ENCODE measurements at places on chromosomes 1 and 21.

GRCh38 chr1:213821175-213821942 is 166.4 kb upstream of the PROX1 start:
- DNase-seq: no peak

GRCh38 chr1:192552760-192553191 is 22.8 kb upstream of the RGS1 start:
- DNase-seq: no peak

- peak; percentile 2 for DNase-seq
Observed at GRCh38 chr1:95984798-95985374, 736.7 kb upstream of the PTBP2 start.

GRCh38 chr1:19341201-19342061 is 29.3 kb downstream of the SLC66A1 start:
- DNase-seq: peak; percentile 69

- no peak for DNase-seq
Observed at GRCh38 chr1:3711780-3712451, 40.3 kb upstream of the CCDC27 start.

- DNase-seq: no peak
Observed at GRCh38 chr1:26287033-26287711, 7.3 kb downstream of the SH3BGRL3 start.

GRCh38 chr1:247164694-247165093 is 7.1 kb downstream of the ZNF124 start:
- DNase-seq: no peak

- peak; percentile 94 for DNase-seq
Observed at GRCh38 chr1:209850342-209850979, 22.7 kb downstream of the UTP25 start.

GRCh38 chr1:109726728-109727373 is 14.0 kb downstream of the GSTM3 start:
- no peak for DNase-seq

GRCh38 chr1:37537378-37537777 is 16.7 kb downstream of the SNIP1 start:
- no peak for DNase-seq

GRCh38 chr1:53728702-53729455 is 10.1 kb downstream of the GLIS1 start:
- DNase-seq: no peak

DNA sequence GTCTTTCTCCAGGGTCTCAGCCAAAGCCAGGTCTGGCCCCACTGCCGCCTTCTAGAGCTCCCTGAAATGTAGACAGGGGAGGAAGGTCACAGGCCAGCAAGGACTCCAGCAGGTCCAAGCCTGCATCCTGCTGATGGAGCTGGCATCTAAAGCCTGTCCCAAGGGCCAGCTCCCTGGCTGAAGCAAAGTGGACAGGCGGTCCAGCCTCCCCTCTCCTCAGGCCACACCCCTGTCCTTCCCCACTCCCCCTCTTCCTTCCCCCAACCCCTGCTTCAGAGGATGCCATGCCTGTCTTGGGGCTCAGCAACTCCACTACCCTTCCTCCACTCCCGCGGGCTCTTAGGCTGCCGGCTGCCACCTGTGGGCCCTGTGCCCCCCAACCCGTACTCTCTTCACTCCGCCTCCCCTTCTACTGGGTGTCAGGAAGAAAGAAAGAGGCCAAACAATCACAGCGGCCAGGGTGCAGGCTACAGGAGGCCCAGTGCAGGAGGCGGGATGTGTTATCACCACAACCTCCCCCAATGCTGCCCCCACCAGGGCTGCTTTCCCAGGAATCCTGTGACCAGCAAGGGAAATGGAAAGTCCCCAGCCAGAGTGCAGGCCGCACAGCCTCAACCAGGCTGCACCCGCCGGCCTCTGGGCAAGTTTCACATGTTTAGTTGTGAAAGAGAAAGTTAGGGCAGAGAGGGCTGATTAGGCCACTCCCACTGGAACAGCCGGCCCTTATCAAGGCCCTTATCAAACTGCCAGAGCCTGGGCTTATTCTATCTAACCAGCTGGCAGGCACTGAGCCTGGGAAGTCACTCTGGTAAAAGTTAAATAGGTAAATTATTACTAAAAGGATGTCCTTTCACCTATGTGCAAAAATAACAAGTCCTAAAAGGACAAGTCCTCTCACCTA is 34.1 kb downstream of the ACOT7 start:
- DNase-seq: no peak

DNA sequence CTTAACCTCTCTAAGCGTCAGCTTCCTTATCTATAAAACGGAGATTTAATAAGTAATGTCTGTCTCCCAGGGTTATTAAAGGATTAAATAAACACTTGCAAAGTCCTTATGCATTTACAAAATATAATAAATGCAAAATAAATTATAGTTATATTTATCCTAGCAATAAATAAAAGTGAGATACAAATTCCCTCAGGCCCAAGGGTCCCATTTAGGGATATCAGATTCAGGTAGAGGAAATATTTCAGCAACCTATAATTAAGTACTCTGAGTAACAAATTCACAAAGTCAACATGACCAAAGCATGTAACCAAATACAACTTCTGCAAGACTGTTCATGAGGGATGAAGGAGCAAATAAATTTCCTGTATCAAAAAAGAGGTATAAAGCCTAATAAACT is 17.9 kb downstream of the NVL start:
- peak; percentile 6 for DNase-seq

GRCh38 chr1:46187106-46187869 is 10.9 kb downstream of the POMGNT1 start:
- DNase-seq: peak; percentile 95

DNA sequence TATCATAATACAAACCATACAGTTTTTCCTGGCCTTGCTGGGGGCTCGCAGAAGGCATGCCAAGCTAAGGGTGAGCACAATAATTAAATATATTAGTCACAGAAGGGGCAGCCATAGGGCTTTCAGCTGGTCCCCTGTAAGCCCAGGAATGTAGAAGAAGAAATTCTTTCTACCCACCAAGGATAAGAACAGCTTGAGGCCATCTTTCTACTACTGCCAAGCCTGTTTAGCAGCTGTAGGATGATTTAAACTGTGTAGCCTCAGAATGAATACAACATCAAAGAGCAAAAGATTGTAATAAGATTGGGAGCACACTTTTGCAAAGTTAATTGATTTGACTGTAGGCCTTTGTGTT is 171.5 kb downstream of the LRRC7 start:
- DNase-seq: no peak

DNA sequence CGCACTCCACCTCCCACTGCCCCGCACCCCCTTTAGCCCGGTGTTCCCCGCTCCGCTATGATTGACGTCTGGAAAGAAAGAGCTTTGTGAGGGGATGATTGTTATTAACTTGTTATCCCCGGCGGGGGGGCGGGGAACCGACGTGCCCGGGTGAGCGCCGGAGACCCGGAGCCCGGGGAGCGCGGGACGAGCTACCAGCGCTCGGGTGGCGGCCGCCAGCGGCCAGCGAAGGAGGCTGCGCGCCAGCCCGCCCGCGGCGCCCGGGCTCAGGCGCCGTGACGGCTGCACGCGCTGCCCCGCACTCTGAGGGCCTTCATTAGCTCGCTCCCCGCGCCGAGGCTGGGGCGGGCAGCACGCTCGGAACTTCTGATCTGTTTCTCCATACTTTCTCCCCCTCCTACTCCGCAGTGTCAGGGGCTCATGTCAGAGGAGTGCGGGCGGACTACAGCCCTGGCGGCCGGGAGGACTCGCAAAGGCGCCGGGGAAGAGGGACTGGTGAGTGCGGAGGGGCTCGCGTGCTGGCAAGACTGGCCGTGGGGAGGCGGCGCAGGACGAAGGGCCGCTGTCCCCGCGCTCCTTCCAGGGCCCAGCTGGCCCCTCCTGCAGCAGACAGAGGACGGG is 2.1 kb downstream of the LHX8 start:
- peak; percentile 75 for DNase-seq

DNA sequence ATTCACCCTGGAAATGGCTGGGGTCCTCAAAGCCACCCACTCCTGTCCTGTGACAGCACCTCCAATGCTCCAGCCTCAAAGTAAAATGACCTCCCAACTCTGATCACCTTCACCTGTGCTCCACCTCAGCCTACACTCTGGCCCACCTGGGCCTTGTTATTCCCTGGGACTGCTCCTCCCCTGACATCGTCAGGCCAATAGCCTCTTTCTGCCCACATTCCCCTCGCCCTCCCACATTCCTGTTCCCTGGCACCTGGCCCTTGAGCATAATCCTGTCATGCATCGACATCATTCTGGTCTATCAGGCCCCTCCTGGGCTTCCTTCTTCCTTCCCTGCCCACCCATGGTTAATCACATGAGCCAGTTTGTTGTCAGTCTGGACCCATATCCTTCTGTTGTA is 13.2 kb upstream of the BCAR3 start:
- no peak for DNase-seq

DNA sequence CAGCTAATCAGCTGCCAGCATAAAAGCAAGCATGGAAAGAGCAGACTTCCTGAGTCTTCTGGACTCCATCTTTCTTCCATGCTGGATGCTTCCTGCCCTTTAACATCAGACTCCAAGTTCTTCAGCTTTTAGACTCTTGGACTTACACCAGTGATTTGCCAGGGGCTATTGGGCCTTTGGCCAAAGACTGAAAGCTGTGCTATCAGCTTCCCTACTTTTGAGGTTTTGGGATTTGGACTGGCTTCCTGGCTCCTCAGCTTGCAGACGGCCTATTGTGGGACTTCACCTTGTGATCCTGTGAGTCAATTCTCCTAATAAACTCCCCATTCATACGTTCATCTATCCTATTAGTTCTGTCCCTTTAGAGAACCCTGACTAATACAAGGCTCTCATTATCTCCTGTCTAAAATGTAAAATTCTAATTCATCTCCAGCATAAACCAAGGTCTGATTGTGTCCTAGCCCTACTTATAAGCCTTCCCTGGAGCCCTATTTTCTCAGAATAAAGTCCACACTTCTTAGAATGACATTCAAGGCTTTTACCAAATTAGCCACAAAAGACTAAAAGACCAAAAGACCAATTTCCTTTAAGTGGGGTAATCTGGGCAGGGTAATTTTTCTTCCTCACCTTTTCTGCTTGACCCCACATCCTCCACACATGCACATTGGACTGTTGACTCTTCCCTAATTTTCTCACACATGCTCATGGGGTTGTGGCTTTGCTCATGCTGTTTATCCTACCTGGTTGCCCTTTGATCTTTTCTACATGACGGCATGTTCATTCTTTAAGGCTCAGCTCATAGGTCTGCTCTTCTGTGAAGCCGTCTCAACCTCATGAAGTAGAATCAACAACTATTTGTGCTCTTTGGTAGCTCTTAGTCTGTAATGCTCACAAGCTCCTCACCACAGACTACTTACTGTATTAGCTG is 18.1 kb upstream of the ENAH start:
- DNase-seq: no peak

DNA sequence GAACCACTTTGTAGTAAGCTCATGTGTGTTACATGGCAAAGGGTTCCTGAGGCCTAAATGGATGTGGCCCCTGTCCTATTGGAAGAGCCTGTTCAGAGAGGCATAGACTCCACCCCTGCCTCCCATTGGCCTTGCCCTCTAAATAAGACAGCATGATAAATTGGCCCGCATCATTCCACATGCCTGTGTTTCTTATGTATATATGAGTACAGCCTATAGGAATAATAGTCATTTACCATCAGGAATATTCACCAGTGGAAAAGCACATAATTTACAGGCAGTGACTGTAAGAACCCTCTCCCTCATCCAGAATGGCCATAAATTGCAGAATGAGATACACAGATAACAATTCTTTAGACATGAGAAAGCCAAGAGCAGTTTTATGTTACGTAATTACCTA is 519.5 kb upstream of the DAB1 start:
- DNase-seq: no peak

GRCh38 chr1:232367293-232367692 is 262.6 kb downstream of the SIPA1L2 start:
- DNase-seq: peak; percentile 36

DNA sequence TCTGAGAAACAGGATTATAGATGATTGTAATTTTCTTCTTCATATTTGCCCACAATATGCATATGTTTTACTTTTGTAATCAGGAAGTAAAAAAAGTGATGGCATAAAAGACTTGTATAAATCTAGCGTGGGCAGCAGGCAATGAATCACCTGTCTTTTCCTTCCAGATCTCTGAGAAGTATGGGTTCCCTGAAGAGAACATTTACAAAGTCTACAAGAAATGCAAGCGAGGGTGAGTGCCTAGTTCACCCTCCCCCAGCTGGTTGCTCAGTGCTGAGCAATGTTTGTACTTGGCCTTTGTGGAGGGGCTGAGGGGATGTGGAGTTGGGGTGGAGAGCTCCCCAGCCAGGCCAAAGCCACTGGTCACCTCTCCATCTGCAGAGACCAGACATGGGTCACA is 30.7 kb downstream of the GRHL3 start:
- no peak for DNase-seq

GRCh38 chr1:38741341-38741740 is 118.2 kb downstream of the RRAGC start:
- DNase-seq: no peak

GRCh38 chr1:13783551-13783950 is 83.6 kb downstream of the PRDM2 start:
- no peak for DNase-seq

DNA sequence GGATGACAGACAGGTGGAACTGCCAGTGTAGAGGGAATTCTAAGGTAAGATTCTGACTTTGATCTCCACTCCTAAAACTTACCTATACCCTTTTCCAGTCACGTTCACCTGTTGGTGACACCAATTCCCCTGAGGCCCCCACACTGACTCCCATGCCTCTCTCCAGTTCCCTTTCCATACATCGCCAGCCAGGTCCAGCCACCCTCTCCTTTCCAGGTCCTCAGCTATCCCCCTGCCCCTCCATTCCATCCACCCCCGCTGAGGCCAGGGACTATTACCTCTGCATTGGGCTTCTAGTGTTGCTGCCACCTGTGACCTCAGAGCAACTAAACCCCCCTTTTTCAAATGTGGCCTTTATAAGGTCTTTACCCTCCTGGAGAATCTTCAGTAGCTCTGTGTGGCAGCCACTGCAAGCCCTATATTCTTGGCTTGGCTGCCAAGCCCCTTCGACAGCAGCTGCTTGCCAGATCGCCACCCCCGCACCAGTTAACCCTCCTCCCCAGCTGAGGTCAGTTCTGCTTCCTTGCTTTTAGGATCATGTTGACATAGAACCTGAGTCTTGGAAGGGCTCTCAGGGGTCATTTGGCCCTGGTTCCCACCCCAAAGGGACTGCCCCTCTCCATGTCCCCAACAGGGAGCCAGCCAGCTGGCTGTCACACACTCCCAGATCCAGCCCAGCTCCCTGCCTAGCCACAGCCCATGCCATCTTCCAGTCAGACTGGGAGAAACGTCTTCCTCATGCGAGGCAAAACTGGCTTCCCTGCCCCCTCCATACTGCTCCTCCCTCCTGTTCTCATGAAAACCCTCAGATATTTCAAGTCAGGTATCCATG is 14.7 kb downstream of the CSF1 start:
- DNase-seq: no peak

- no peak for DNase-seq
Observed at GRCh38 chr1:15706751-15707150, 22.6 kb downstream of the PLEKHM2 start.

DNA sequence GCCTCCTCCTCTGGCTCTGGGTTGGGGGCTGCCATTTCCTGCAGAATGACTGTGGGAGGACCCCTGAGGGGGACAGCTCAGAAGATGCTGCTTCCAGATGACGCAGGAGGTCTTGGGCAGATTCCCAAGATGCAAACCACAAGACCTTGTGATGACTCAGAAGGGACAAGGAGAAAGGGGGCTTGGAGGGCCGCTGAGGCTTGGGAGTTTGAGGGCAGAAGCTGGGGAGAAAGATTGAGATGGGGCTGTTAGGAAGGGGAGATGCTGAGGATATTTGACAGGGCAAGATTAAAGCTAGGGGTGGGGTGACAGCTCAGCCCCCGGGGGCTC is 7.5 kb downstream of the PTPRU start:
- DNase-seq: no peak

GRCh38 chr1:166875302-166875733 is 746 bp downstream of the TADA1 start:
- peak; percentile 48 for DNase-seq
